ENCODE measurements at places on chromosomes 2 and 18. TPM values are rescaled to one million over a fixed set of nuclear protein-coding genes. Genes with fewer than 3 reads are reported as not detected.

The SMARCAL1 gene
- 32.7 TPM for polyA plus RNA-seq

DNA sequence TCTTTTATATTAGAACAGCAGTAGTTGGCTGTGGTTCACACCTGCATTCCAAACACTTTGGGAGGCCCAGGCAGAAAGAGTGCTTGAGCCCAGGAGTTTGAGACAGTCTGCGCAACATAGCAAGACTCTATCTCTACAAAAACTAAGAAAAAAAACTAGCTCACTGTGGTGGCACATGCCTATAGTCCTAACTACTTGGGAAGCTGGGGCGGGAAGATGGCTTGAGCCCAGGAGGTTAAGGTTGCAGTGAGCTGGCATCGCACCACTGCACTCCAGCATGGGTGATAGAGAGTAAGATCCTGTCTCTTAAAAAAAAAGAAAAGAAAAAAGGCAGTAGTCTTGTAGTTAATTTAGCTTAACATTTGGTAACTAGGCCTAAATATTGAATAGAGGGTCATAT lies 136.6 kb downstream of the AGPS start:
- no peak for DNase-seq

GRCh38 chr2:113237604-113238160 lies 41.0 kb downstream of the PAX8 start:
- DNase-seq, result no peak

DNA sequence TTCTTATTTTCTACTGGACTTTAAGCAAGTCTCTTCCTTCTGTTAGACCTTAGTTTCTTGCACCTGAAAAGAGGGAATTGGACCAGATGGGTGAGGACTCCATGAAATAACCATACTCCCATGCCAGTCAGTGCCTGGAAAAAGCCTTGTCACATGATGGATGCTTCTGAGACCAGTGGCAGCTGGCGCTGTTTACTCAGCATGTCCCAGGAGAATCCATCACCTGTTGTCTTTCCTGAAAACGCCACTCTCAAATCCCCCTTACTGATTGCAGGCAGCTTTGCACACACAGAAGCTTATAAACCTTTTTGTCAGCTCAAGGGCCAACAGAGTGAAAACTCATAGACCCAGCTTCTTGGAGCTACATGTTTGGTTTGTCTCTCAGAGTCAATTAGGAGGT lies 117.6 kb downstream of the POLE4 start:
- no peak for DNase-seq

DNA sequence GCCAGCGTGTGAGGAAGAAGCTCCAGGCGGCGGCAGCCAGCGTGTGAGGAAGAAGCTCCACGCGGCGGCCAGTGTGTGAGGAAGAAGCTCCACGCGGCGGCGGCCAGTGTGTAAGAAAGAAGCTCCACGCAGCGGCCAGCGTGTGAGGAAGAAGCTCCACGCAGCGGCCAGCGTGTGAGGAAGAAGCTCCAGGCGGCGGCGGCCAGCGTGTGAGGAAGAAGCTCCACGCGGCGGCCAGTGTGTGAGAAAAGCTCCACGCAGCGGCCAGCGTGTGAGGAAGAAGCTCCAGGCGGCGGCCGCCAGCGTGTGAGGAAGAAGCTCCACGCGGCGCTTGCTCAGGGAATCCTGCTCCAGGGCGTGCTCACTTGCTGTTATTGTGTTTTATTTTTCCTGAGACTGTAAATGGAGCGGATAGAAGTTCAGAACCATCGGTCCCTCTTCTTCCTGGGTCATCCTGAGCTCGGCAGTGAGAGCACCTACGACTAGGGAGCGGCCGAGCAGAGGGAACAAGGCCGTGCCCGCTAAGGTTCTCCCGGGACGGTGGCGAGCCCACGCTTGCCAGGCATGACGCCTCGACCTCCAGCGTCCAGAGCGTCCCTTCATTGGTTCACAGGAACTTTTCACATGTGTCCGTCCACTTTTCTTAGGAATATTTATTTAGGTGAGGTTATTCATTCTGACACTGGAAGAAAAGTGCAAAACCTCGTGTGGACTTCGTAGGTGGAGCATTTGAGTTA lies 94.2 kb downstream of the TMEM18 start:
- no peak for DNase-seq

DNA sequence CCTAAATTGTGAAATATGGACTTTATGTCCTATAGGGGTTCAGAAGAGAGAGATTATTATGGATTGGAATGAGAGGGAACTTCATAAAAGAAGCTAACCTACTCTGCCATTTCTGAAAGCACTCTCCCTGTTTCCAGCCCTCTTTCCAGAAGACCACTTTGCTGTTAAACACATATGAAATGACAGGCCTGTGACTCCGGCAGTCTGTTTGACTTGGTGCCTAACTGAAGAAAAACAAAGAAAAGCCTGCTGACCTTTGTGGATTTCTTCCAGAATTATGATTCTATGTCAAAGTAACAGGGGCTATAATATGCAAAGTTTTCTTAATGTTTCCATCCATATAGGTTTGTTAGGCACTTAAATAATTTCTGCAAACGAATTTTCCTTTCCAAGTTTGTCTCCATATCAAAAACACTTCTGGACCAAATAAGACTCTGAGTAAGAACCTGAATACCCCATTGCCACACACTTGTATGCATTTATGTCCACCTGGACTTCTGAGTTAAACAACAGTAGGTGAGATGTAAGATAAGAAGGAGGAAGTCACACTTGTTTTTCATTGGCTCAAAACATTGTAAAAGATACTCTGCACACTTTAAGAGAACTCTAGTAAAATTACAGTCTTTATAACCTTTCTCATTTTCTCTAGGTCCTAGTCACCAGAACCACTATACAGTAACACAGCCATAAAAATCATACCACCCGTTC lies 111.7 kb downstream of the PIEZO2 start:
- no peak for DNase-seq

All from right lung (tissue), 10 donors.